ENCODE measurements at places on chromosomes 1 and 21.

DNA sequence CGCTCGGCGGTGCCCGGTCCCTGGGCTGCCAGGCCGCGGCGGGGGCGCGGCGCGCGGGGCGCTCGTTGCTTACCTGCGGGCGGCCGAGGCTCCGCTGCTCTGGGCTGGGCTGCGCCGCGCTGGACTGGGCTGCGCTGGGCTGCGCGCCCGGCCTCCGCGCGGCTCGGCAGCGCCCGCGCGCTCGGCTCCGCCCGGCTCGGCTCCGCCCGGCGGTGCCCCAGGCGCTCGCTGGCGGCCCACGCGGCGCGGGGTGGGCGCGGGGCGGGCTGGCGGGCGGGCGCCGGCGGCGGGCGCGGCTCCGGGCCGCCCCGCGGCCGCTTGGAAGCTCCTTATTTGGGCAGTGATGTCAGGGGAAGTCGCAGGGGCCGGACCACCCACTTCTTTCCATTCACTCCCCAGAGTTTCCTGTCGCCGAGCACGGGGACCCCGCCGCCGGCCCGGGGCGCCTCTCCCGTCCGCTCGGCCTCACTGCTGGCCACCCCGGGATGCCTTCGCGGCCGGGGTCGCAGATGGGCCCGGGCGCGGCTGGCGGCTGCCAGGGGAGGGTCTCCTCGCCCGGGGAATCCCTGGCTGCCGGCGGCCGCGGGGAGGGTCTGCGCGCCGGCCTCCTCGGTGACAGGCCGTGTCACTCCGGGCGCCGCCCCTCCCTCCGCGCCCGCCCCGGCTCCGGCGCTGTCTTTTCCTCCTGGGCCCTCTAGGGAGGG, 177.7 kb upstream of the EDN2 start:
- peak; percentile 66 for DNase-seq

- DNase-seq, result no peak
These were observed 8.3 kb upstream of the ZC3H11B start for GRCh38 chr1:219621047-219621786.

DNA sequence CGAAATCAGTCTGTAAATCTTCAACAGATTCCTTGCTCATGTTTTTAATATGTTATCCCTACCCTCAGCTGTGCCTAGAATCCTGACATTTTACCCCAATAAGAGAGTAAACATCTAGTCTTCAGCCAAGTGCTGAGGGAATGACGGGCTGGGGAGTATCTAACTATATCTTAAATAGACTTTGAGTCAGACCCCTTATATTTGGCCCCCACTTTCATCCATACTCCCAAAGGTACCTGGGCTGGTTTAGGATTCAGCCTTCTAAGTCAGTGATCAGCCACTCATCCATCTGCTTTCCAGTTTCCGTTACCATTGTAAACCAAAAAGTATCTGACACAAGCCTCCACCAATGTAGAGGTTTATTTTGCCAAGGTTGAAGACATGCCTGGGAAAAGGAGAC, 36.1 kb upstream of the CNIH3 start:
- DNase-seq, result no peak

- DNase-seq, result peak; percentile 18
These were observed 4.4 kb upstream of the FASLG start for GRCh38 chr1:172654535-172654934.

DNA sequence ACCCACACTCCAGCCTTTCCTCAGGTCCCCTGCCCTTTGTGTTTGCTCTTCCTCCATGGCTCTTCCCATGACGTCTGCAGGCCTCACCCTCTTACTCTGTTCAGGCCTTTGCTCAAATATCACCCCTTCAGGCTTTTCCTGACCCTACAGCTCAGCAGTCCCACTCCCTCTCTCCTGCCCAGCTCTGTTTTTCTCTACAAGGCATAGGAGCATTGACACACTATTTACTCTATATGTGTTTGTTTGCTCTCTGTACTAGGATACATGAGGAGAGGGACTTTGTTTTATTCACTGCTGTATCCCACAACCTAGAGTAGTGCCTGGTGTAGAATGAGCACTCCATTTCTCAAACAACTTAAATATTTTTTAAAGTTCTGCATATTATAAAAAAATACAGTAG, 107.4 kb upstream of the COA6 start:
- no peak for DNase-seq

GRCh38 chr1:152107984-152108881, 7.0 kb downstream of the TCHH start:
- no peak for DNase-seq

GRCh38 chr1:223751696-223752095, 39.4 kb downstream of the CAPN2 start:
- DNase-seq, result no peak

- DNase-seq, result no peak
These were observed 8.9 kb upstream of the PCBP3 start for GRCh38 chr21:45634511-45635183.

GRCh38 chr1:97551113-97551512, 369.7 kb downstream of the DPYD start:
- DNase-seq, result no peak

GRCh38 chr1:199688133-199688676, 339.3 kb upstream of the NR5A2 start:
- DNase-seq, result no peak

GRCh38 chr1:50289495-50289894, 133.7 kb downstream of the DMRTA2 start:
- no peak for DNase-seq

GRCh38 chr1:186872291-186872690, 43.5 kb downstream of the PLA2G4A start:
- no peak for DNase-seq

DNA sequence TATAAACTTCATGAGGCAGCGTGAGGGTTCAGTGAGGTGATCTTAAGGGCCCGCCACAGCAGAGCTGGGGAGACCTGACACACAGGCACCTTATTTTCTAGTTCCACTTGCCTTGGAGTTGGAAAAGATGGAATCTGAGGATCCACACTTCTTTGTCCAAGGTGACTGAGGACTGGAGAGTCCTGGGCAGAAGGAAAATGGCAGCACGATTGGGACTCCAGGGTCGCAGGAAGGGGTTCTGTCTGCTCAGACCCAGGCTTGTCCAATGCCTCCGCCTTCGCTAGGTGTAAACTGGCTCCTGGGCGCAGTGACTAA, 1.3 kb downstream of the GALE start:
- DNase-seq, result no peak

DNA sequence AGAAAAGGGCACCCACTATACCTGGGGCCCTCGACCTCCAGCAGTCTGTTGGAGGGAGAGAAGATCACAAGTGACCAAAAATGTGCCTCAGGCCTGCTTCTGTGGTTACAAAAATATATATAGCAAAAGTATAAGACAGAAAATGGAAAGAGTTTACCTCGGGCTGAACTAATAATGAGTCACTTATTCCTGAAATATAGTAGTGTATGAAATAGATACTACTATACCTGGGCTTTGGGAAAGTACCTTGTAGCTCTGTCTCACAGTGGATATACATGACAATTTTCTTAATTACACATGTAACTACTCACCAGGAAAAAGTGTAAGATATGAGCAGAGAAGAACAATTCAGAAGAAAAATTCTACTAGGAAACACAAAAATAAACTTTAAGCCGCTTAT, 7.3 kb upstream of the APCS start:
- no peak for DNase-seq

DNA sequence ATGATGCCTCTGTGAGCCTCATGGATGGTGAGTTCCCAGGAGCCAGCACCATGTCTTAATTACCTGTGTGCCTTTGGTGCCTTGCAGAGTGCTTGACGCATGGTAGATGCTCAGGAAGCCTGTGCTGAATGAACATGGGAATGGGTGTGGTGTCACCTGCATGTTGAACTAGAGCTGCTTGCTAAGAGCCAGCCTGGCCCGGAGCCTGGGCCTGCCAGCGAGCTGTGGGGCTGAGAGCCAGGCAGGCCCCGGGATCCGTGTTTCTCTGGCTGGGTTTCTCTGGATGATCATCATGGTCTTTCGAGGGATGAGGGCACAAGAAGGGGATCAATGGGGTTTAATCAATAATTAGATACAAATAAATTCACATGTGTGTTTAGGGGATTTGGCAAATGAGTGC, 6.7 kb upstream of the TEX35 start:
- DNase-seq, result no peak

All from amniotic stem cell (primary cell).